Posterior vena cava (tissue), 2 donors: ENCODE measurements at places on chromosomes 5 and 9.

DNA sequence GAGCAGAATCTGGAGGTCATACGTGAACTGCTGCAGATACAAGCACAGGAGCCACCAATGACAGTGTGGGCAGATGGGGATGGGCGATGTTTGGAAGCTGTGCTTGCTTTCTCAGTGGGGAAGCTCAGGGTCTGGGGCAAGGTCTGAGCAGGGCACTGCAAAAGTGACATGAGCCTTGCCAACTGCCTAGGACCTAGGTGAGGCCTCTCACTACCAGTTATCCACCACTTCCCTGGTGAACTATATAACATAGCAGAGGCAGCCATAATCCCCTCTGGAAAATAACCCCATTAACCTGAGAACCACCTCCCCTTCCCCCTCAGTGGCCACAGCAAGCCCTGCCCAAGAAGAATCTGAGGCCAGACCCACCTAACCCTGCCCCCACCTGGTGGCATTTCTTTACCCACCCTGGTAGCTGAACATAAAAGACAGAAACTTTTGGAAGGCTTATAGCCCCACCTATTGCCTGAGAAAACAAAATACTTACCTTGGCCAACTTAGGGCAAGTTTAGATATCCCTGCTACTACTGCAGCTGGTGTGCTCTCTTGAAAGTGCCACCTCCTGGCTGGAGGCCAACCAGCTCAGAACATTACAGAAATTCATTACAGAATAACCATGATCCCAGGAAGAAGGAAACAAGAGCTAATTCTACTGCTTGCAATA is 18.8 kb upstream of the SPEF2 start:
- DNase-seq = no peak

DNA sequence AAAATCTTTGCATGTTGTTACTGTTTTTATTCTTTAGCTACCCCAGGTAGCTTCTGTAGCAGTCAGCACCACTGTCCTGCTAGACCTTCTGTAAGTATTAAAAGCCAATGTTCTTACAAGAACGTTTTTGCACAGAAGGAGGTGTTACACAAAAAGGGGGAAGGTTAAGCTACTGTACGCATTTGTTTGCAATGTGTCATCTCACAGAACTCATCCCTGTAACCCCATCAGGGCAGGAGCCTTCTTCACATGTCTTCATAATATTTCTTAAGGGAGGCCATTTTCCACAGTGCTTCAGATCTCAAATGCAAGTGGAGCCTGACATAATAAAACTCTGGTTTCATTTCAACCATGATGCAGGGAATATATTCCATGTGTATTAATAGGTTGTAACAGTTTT is 67.9 kb downstream of the OSMR start:
- no peak for DNase-seq

DNA sequence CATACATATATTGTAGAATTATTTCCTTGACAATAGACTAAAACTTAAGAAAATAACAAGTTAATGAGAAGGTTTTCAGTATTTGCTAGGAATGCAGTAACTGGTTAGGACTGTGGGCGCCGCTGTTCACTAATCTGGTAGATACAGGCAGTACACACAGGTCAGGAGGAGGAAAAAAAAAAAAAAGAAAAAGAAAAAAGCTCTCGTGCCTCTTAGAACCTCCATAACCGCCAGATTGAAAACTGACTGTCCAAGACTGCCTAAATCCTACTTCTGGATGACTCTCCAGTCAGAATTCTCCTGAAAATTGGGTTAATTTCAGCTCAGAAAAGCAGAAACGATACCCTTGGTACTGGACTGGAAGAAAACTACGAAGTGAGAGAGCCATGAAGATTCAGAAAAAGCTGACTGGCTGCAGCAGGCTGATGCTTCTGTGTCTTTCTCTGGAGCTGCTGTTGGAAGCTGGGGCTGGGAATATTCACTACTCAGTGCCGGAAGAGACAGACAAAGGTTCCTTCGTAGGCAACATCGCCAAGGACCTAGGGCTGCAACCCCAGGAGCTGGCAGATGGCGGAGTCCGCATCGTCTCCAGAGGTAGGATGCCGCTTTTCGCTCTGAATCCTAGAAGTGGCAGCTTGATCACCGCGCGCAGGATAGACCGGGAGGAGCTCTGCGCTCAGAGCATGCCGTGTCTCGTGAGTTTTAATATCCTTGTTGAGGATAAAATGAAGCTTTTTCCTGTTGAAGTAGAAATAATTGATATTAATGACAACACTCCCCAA is at the start of gene PCDHGA1:
PCDHGA1 (plus strand) TSS at position 216 of the 782 bp plus-strand sequence.
- DNase-seq = peak; percentile 65

- no peak for DNase-seq
Observed at GRCh38 chr5:75603371-75603770, 7.9 kb upstream of the ANKDD1B start.

DNA sequence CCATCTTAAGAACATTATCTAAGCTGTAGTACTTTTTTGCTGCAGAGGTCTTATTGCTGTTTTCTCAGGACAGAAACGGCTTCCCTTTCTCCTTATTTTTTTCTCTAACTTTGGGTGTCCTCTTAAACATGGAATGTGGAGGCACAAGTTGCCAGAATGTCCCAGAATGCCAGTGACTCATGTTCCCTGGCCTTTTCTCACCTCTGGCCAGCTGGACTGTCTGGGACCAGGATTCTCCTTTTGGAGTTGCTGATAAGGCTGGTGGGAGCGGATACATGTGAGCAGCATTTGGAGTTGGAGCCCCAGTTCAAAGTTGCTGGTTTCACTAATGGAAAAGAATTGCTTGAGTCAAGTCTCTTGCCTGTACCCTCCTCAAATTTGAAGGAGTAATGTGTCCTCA is 112.8 kb downstream of the ARHGAP26 start:
- DNase-seq = peak; percentile 84

DNA sequence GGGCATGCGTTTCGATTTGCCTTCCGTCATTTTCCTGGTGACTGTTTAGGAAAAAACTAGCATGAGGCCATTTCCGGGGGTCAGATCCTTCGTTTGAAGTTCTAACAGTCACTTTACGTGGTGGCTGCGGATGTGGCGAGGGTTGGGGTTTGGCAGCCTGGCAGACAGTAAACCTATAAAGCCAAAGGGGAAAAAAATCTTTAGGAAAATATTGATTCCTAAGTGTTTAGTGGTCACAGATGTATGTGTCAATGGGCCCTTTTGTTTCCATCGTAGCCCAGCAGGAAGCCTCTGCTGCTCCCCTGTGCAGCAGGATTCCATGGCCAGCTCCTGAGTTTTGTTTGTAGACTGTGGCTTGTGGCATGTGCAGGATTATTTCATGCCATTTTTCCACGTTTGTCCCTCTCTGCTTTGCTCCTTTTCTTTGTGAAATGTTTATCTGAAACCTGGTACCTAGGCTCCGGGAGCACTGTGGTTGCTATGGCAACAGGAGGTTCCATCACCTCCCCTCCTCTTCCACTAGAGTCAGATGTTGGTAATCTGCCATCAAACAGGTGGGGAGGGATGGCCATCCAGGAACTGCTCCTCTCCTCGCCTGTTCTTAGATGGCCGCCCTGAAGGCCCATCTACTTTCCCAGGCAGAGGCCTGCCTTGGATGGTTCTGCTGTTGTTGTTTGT is 202.3 kb downstream of the AOPEP start:
- no peak for DNase-seq

DNA sequence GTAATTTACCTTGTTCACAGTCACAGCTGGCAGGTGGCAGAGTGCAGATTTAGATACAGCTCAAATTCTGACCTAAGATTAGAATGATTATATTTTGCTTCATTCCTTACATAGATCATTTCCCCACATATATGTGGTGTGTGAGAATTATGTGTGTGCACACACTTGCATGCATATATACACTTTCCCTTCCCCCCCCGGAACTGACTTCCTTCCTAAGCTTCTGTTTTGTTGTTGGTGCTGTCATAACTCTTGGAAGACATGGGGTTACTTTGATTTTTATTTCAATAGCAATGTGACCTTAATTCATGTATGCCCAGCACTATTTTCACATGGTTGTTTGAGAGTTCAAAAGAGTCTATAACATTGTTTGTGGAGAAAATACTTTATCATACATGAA is 112.8 kb downstream of the CMYA5 start:
- DNase-seq = no peak

DNA sequence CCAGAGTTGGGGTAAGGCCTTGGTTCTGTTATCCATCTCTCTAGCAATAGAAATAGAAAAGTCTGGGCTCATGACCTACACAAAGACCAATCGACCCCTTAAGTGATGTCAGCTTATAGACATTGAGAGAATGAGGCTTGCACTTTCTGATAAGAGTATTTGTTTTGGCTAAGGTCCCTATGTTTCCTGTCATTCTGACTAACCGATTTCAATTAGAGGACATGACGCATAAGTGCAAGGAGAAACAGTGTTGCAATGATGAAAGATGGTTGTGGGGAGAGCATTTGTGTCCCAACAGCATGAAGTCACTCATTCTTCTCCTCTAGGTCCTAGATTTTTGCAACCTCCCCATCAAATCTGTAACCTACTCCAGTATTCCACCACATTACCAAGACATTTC is 255.1 kb downstream of the MAT2B start:
- DNase-seq = no peak

DNA sequence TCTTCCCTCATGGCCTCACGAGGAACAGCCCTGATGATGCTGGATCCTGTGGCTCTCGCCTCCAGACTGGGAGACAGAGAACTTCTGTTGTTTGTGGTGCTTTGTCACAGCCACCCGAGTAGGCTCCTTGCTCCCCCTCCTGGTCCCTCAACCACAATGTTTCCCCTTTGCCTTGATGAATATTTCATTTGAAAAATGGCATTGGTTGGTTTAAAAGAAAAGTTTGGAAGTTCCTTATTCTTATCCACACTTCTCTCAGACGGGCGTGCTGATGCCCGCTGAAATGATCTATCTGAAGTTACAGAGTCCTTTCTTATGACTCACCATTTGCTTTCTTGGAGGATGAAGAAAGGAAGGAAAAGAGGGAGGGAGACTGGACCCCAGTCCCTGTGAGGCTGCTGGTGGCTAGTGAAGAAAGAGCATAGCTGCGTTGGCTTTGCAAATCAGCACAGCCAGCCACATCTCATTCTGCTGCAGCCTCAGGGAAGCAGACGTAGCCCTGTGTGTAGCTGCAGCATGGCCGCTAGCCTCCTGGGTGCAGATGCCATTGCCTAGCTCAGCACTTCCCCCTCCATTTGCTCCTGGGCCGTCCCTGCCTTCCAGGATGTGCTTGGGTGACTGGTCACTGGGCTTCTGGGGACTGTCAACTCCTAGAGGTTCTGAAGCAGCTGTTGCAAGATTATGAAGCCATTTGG is 185.9 kb downstream of the ERCC6L2 start:
- DNase-seq = peak; percentile 82

- DNase-seq = no peak
Observed at GRCh38 chr9:129665814-129666520, 520 bp downstream of the PRRX2 start.

- no peak for DNase-seq
Observed at GRCh38 chr9:133233681-133234432, 24.8 kb upstream of the OBP2B start.

DNA sequence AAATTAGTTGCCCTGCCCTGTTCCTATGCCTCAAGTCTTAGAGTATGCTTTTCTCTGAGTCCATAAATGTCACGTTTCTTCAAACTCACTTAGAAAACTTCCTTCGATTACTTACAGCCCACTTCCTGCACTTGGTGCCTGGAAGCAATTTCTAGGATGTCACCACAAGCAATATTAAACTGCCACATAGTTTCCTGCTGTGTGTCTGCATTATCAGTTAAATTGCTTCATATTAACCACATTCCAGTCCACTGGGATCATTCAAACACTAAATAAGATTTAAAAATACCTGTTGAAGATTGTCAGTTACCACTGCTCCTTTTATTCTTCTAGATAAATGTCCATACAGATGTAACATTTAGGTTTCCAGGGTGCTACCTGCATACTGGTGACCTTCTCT is 4.1 kb downstream of the DENND1A start:
- no peak for DNase-seq

DNA sequence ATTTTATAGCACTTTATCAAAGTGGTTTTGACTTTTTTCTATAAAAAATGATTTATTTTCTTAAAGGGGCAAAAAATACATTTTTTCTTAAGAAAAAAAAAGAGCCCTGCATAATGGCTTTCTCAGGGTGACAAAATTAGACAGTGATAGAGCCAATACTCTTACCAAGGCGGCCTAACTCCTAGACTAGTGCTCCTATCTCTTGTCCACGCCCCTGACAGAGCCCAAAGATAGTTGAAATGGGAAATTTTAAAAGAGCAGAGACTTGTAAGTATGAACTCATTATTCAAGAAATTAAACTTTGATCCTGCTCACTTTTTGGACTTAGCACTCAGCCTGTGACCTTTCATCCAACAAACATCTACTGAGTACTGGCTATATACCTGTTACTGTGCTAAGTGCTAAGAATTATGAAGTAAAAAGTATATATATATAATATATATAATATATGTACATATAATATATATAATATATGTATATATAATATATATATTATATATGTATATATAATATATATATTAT is 1.2 kb downstream of the INVS start:
- DNase-seq = no peak

GRCh38 chr9:132798817-132799790 is 79.0 kb downstream of the AK8 start:
- DNase-seq = no peak

DNA sequence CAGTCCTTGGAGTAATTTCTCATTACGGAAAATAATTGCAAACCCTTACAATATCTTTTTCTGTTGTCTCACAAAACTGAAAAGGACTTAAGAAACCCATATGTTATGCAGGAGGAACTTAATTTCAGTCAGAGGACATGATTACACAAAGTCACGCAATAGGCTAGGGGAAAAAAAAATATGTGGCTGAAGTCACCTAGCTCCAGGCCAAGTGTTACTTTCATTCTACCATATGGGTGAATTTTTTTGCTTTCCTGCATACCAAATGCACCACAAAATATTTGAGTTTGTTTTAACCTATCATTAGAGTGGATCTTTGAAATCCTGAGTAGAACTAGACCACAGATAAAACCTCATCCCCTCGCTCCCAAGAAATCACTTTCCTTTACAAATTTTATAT is 523.5 kb downstream of the CAAP1 start:
- no peak for DNase-seq
